A549 treated with ZK216348 at 1 μM for 4 hours (cell line): ENCODE measurements at places on chromosomes 2 and 18. TPM values are rescaled to one million over a fixed set of nuclear protein-coding genes. Genes with fewer than 3 reads are reported as not detected.

TXNDC2 gene
- total RNA-seq: 0.15 to 0.34 TPM (median 0.17 TPM) in 5 replicates

NPPC gene
- total RNA-seq: 0.14 to 0.41 TPM (median 0.24 TPM) in 3 of 5 replicates, not detected in the others

UGT1A10 gene
- 0.18 to 0.52 TPM (median 0.23 TPM) in 3 of 5 replicates, not detected in the others for total RNA-seq

PRR30 gene
- not detected in 5 replicates for total RNA-seq

RBM44 gene
- 0.13 to 0.66 TPM (median 0.29 TPM) in 5 replicates for total RNA-seq

QPCT gene
- total RNA-seq: 16.7 to 20.7 TPM (median 18.6 TPM) in 5 replicates

COL5A2 gene
- 46.6 to 84.6 TPM (median 67.9 TPM) in 5 replicates for total RNA-seq

TCF23 gene
- not detected in 5 replicates for total RNA-seq

NT5DC4 gene
- total RNA-seq: not detected in 5 replicates

RNU2-63P gene
- total RNA-seq: not detected in 5 replicates

DSC3 gene
- 1.1 to 3.1 TPM (median 1.5 TPM) in 5 replicates for total RNA-seq

MYOM1 gene
- 0.07 to 0.28 TPM (median 0.12 TPM) in 5 replicates for total RNA-seq

UGT1A5 gene
- total RNA-seq: not detected in 5 replicates

CDK15 gene
- not detected in 5 replicates for total RNA-seq

MALL gene
- total RNA-seq: 131 to 207 TPM (median 152 TPM) in 5 replicates

NBEAL1 gene
- 3.0 to 5.2 TPM (median 4.4 TPM) in 5 replicates for total RNA-seq

VWA3B gene
- total RNA-seq: 0.33 TPM in 1 of 5 replicates, not detected in the others
